ENCODE measurements at places on chromosomes 5 and 9. TPM values are rescaled to one million over a fixed set of nuclear protein-coding genes. Genes with fewer than 3 reads are reported as not detected.

DNA sequence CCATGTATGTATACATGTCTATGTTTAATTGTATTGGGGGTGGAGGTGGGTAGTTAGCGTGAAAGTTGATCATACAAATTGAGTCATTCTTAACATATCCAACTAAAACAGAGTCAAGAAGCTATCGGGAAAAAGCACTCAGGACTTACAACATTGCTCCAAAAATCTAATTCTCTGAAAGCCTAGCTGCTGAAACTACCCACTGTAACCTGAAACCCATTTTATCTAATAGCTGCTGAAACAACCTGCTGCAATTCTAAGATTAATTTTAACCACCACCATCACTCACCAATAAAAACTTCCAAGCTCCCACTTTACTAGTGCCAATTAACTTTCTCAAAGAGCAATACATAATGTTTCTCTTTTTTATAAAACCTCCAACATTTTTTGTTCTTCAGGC is 32.2 kb downstream of the KCNV2 start:
- no peaks in the 10 kb centered on the region for H3K4me1 ChIP-seq
- H3K27me3 ChIP-seq, result no peaks in the 10 kb centered on the region
- H3K36me3 ChIP-seq, result peaks cover 29% of the 10 kb centered on the region
- no peak overlapping the region for H3K4me3 ChIP-seq

DNA sequence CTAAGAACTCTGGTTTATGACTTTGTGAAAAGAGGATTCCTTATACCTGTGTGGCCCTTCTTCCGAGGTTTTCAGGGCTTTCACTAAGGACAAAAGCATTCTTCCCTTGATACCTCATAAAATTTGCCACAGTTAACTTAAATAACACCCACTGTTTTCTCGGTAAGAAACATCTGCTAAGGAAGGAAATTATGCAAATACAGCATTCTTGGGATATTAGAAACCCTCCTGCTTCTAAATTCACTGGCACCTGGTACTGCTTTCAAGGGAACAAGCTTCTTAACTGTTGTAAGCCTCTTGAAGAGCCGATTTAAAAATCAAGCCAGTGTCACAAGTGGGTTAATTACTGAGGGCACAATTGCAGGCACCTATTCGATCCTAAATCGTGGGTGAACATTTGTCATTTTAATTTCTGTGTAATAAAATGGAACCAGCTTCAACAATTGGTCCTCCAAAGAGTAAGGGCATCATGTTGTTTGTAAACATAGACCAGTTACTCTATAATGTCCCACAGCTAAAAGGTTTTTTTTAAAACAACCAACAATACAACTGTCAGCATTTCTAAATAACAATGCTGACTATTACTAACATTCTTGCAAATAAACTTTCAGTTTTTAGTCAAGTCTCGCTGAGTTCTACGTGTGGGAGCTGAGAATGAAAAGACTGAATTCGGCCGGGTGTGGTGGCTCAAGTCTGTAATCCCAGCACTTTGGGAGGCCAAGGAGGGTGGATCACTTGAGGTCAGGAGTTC is 26.6 kb downstream of the AK3 start:
- no peaks in the 10 kb centered on the region for H3K27me3 ChIP-seq
- peaks cover 70% of the 10 kb centered on the region for H3K36me3 ChIP-seq
- no peak for DNase-seq
- no peak overlapping the region for H3K27ac ChIP-seq
- no peaks in the 10 kb centered on the region for H3K4me1 ChIP-seq

DNA sequence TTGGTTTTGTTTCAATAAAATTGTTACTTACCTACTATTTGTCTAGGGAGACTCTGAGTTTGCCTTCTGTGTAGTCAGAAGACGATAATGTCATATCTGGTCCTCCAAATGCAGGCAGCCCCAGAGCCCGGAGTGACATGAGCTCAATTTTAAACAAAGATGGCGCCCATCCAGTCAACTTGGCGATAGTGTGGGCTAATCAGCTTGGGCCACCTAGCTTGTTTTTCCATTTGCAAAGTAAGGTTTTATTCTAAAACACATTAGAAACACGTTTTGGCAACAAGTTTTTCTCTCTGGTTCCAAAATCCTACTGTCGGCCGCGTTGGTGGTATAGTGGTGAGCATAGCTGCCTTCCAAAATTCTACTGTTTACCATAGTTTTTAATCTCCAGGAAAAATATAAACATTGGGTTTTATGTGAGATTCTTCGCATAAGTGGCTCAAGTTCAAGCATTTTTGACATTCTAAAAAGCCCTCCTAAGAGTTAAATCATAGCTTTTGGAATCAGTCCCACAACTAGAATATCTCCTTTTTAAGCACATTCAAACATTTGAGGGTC is 13.2 kb downstream of the TSC1 start:
- H3K4me3 ChIP-seq, result no peak overlapping the region
- H3K36me3 ChIP-seq, result peaks cover 16% of the 10 kb centered on the region
- H3K27me3 ChIP-seq, result no peaks in the 10 kb centered on the region
- no peak overlapping the region for H3K27ac ChIP-seq

GRCh38 chr5:87909382-87909781 is 359.3 kb downstream of the TMEM161B start:
- 0 out of 2 replicates have a peak, but pooled peaks cover 12% of the 10 kb centered on the region for H3K36me3 ChIP-seq
- DNase-seq, result no peak
- no peak overlapping the region for H3K4me3 ChIP-seq
- H3K27me3 ChIP-seq, result no peaks in the 10 kb centered on the region

DNA sequence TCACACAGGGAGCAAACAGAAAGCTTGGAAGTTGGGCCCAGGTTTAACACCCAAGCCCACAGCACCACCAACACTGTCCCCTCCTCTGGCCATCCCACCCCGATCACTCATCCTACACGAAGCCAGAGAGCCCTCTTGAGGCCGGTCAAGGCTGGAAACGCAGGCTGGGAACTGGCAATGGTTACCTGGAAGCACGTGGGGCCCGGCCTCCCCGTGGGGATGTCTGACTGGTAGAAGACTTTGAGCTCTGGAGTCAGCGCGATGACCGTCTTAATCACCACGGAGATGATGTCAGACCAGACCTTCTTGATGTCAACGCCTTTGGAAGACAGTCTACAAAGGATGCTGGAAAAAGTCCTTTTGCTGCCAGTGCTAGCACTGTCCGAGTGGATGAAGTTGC is 104.1 kb downstream of the TTLL11 start:
- H3K27me3 ChIP-seq, result no peaks in the 10 kb centered on the region
- DNase-seq, result peak; percentile 80
- H3K27ac ChIP-seq, result no peak overlapping the region
- H3K36me3 ChIP-seq, result no peaks in the 10 kb centered on the region

Gene SPAG8
- 0.46 TPM for total RNA-seq

DNA sequence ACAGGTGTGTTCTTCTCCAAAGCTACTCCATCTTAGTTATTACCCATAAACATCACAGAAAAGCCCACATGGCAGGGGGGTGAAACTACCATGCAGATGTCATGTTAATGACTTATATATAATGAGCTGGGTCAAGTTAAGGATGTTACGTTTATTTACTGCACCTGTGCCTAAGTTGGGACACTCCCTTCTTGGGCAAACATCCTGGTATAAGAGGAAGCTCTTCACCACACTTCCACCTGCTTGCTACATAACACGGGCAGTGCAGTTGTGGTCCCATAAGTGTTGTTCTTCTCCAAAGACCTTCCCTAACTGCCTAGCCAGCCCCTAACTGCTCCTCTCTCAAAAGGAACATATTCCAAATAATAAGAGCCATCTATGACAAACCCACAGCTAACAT is 9.3 kb upstream of the ZCCHC9 start:
- H3K36me3 ChIP-seq, result peaks cover 42% of the 10 kb centered on the region
- no peak overlapping the region for H3K4me3 ChIP-seq
- no peak for DNase-seq
- H3K27me3 ChIP-seq, result no peaks in the 10 kb centered on the region

DNA sequence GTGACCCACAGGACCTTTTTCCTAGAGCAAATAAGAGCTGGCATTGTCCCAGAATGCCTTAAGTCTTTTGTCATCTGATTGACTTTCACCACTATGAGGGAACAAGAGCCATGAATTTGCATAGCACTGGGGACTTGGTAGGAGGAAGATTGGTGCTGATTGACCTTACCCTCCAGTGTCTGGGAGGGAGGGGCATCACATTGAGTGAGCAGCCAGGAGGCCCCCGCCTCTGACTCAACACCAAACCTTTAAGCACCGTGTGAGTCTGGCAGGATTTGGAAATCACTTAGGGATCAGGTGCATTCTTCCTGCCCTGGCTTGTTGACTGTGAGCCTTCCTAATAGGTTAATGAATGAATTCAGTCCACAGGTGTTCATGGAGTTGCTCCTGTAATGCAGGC is 40.7 kb downstream of the WNK2 start:
- H3K4me3 ChIP-seq, result no peak overlapping the region
- DNase-seq, result peak; percentile 49
- no peaks in the 10 kb centered on the region for H3K27me3 ChIP-seq
- peaks cover 3% of the 10 kb centered on the region for H3K4me1 ChIP-seq

DNA sequence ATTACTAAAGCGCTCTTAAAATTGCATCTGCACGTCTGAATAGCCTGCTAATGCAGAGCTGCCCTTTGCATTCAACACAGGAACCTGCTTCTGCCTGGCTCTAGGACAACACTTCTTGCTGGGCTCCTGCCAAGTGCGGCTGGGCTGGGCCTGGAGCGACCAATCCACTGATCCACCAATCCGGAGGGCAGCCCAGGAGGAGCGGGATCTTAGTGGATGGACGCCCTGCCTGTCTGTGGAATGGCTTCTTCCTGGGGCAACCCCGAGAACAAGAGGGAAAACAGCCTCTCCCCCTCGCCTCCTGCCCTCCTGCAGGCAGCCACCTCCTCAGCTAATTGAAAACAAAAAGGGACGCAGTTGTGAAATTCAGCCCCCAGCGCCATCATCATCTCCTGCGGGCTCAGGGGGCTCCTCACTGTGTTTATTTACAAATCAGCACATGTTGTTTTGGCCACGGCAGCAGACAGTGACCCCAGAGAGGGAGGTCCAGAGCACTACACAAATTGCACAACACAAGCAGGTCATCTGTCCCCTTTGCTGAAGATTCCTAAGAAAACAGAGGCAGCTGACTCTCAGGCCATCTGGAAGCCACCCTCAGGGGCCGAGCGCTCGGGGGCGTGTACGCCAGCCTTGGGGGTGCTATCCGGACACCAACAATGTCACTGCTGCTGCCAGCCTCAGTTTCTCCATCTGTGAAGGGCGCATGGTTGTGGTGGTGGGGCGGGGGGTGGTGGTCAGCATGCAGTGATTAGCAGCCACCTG is 57.3 kb downstream of the GADD45G start:
- peak overlapping the region; percentile 24 for H3K4me3 ChIP-seq
- no peaks in the 10 kb centered on the region for H3K36me3 ChIP-seq
- peak; percentile 98 for DNase-seq
- H3K4me1 ChIP-seq, result peaks cover 13% of the 10 kb centered on the region
- H3K27me3 ChIP-seq, result no peaks in the 10 kb centered on the region

DNA sequence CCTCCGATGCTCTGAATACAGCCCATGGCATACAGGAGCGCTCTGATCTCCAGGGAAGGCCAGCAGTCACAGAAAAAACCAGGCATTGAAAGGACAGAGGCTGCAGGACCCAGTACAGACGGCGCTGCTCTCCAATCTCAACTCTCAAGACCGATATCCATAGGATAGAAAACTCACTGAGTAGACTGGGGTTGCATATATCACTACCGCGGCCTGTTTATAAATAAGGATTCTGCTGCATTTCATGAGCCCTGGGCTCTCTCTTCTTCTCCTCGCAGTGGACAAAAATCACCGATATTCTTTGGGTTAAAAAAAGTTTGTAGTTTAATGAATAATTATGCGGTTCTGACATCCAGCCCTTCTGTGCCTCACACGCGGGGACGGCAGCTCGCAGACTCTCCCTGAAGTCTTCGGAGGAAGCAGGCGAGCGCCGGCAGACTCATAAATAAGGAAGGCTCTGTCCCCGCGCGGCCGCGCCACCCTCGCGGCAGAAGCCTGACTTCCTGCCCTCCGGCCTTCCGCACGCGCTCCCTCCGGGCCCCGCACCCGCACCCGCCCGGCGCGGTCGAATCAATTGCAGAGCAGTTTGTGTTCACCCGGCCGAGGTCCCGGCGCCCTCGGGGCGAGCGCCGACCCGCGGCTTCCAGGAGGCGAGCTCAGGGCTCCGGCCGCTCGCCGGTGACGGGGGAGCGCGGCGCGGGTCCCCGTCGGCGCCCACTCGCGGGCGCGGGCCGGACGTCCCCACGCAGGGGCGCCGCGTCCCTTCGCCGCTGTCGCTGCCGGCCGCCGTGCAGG is at the start of gene FAM78A:
Gene FAM78A (minus strand): TSS at position 417 of the 795 bp plus-strand sequence. CDS start 331 bp downstream, at position 86.
- DNase-seq, result no peak
- H3K4me1 ChIP-seq, result 0 out of 2 replicates have a peak, but pooled peaks cover 3% of the 10 kb centered on the region
- H3K27me3 ChIP-seq, result peaks cover 6% of the 10 kb centered on the region

Gene ADAMTSL1
- 1.2 TPM for total RNA-seq

GRCh38 chr9:113577525-113578261 is 114.2 kb downstream of the RGS3 start:
- no peaks in the 10 kb centered on the region for H3K27me3 ChIP-seq
- DNase-seq, result no peak
- no peak overlapping the region for H3K27ac ChIP-seq
- no peaks in the 10 kb centered on the region for H3K4me1 ChIP-seq

- H3K36me3 ChIP-seq, result no peaks in the 10 kb centered on the region
- peaks cover 47% of the 10 kb centered on the region for H3K27me3 ChIP-seq
- peaks cover 4% of the 10 kb centered on the region for H3K4me1 ChIP-seq
Measured at GRCh38 chr5:88145611-88146467, 122.8 kb downstream of the TMEM161B start.

DNA sequence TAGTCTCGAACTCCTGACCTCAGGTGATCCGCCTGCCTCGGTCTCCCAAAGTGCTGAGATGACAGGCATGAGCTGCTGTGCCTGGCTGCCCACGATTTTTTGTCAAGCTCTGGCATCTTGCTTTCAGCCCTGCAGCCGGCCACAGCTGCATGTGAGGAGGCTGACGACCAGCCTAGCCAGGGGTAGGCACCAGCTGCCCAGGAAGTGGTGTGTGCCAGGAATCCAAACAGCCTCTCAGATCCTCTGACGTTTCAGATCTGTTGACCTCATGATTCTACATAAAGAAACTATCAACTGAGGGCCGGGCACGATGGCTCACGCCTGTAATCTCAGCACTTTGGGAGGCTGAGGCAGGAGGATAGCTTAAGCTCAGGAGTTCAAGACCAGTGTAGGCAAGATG is 19.0 kb downstream of the DYNC2I2 start:
- no peak overlapping the region for H3K27ac ChIP-seq
- DNase-seq, result no peak
- H3K4me3 ChIP-seq, result no peak overlapping the region
- H3K4me1 ChIP-seq, result no peaks in the 10 kb centered on the region
- H3K36me3 ChIP-seq, result peaks cover 51% of the 10 kb centered on the region

Gene KIF27
- 2.9 TPM for total RNA-seq

Gene RNF130
- 76.4 TPM for total RNA-seq

GRCh38 chr5:127006744-127007143 is 23.6 kb downstream of the MARCHF3 start:
- no peaks in the 10 kb centered on the region for H3K36me3 ChIP-seq
- H3K4me1 ChIP-seq, result 0 out of 2 replicates have a peak, but pooled peaks cover 6% of the 10 kb centered on the region
- H3K27me3 ChIP-seq, result no peaks in the 10 kb centered on the region
- no peak for DNase-seq
- H3K27ac ChIP-seq, result no peak overlapping the region
- H3K4me3 ChIP-seq, result no peak overlapping the region
